ENCODE measurements at places on chromosomes 4 and X.
A peak's percentile ranks its signal among the peaks of the same experiment; 100 is the strongest.

DNA sequence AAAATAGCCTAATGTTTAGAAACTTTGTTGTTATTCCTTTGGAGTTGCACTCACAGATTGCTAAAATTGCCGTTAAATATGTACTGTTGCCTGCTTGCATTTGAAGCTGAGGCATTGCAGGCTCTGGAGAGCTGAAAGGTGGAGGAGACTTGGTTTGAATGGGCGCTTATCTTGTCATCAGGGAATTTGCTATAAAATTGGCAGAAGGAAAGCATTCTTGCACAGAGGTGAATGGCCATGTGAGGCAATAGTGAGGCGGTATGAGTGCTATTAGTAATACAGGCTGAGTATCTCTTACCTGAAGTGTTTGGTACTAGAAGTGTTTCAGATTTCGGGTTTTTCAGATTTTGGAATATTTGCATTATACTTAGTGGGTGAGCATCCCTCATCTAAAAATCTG is 41.3 kb downstream of the TRAPPC11 start:
- DNase-seq, result no peak

- DNase-seq, result no peak
These were observed 2.9 kb upstream of the FTSJ1 start for GRCh38 chrX:48472851-48473703.

- DNase-seq, result no peak
These were observed 144.5 kb downstream of the APBB2 start for GRCh38 chr4:41069838-41070237.

- peak; percentile 8 for DNase-seq
These were observed 89.8 kb downstream of the EIF4E start for GRCh38 chr4:98838977-98839618.

GRCh38 chr4:81052119-81053068 is 21.9 kb downstream of the BMP3 start:
- DNase-seq, result peak; percentile 64

DNA sequence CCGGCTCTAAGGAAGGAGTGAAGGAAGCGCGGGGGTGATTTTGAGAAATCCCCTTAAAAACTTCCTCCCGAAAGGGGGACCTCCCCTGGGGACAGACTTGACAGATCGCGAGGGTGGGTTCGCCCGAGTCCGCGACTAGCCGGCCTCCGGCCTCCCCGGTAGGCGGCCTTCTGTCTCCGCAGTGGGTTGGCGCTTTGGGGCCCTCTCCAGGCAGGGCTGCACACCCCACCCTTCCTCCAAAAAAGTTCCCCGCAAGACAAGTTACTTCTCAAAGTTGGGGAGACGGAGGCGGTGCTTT is 24.8 kb downstream of the HOPX start:
- DNase-seq, result no peak

GRCh38 chrX:76931518-76931917 is 504.0 kb downstream of the MAGEE1 start:
- no peak for DNase-seq

DNA sequence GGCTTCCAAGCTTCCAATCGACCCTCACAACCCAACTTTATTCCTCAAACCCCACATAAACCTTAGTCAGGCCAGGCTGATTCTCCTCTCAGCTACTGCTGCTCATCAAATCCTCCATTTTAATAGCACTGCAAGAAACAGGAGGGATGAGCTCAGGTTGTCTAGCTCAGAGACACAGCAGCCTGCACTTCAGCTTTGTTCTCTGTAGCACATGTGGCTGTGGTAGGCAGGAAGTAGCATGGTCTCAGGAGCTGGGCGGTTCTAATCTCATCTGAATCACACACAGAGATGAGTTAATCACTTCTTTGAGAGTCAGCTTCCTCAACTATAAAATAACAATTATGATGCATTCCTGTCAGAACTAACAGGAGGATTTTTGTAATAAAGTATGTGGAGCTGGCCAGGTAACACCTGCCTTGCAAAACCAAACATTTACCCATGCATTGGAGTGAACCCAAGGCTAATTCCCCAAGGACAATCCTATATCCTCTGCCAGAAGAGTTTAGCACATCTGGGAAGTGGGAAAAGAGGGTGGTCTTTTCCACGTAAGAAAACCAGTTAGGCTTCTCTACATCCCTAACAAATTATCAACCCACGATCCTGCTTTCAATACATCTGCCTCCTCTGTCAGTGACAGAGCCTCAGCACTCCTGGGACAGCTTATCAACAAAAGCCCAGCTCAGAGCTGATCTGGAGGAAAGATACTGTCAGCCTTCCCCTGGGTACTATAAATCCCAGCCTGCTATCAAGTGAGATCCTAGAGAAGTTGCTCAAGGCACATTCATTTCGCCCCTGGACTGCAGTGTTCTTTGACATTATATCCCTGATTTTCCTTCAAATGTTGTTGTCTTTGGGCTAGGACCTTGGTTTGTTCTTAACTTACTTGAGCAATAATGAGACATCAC is 32.8 kb downstream of the ELOVL6 start:
- peak; percentile 66 for DNase-seq

DNA sequence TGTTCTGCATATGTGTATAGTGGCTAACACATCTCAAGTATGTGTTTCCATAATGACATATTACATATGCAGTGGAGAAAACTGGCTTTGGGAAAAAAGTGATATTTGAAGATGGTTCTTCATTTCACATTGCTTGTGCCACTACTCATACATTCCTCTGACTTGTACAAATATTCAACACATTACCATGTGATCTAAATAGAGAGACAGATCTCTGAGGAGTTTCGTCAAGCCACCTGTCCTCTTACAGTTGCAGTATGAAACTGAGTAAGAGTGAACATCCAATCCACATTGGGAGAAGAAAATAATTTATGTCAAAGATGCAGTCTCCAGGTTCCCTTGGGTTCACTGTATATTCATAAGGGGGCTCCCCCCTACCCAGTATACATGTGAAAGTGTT is 123.9 kb downstream of the KDR start:
- DNase-seq, result no peak

- DNase-seq, result no peak
These were observed 22.3 kb upstream of the THOC2 start for GRCh38 chrX:123755107-123755506.

GRCh38 chrX:133448512-133449076 is 33.3 kb upstream of the GPC4 start:
- no peak for DNase-seq

- DNase-seq, result no peak
These were observed 14.5 kb downstream of the ARHGAP24 start for GRCh38 chr4:85489273-85489981.

- peak; percentile 10 for DNase-seq
These were observed 427 bp downstream of the LAMTOR3 start for GRCh38 chr4:99893839-99894160.

DNA sequence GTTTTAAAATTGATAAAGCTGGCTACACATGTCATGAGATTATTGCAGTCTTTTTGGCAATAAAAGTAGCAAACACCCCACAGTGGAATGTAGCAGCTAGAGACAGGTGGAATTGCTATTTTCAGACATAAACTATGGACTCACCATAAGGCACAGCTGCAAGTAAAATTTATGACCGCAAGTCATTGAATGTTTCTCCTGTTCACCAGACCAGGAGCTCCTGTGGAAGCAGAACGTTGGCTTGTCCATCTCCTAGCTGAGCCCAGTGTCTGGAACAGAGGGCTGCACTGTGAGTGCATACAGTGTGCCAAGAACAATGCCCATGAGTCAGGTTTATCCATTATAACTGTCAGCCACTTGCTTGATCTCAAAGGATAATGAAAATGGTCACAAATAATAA is 538.2 kb downstream of the INPP4B start:
- no peak for DNase-seq

- DNase-seq, result no peak
These were observed 67.0 kb upstream of the MSX1 start for GRCh38 chr4:4792466-4792865.

DNA sequence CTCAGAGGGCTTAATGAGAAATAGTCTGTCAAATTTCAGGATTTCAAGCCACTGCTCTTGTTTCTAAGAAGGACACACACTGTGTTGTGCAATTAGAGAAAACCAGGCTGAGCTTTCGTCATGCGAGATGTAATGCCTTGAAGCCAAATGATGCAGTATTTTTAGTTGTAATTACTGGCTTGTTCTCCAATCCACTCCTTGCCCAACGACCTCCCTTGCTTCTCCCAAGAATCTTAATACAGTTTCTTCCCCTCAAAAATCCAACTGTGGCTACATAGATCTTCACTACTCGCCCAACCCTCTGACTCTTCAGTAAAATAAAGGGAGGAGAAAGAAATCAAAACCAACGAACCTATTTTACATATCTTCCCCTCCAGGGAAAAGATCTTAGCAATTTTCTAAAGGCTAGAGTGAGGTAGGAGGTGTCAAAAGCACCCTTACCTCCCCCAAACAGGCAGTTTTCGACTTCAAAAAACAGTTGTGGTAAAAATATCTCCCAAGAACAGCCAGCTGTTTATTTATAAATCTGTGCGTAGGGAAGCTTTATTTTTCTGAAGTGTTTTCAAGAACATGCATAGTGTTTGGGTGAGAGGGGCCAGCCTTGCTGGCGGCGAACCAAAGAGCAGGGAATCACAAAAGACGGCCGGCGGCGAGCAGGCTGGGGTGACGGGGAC is 68.7 kb downstream of the MGST2 start:
- DNase-seq, result no peak

DNA sequence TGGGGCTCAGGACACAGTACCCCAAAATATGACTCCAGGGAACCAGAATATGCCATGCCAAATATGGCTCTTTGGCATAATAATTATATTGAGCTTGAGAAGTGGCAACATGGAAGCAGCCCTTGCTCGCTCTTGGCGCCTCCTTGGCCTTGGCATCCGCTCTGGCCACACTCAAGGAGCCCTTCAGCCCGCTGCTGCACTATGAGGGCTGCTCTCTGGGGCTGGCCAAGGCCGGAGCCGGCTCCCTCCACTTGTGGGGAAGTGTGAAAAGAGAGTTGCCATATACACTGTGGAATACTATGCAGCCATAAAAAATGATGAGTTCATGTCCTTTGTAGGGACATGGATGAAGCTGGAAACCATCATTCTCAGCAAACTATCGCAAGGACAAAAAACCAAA is 18.4 kb upstream of the HERC6 start:
- DNase-seq, result no peak

DNA sequence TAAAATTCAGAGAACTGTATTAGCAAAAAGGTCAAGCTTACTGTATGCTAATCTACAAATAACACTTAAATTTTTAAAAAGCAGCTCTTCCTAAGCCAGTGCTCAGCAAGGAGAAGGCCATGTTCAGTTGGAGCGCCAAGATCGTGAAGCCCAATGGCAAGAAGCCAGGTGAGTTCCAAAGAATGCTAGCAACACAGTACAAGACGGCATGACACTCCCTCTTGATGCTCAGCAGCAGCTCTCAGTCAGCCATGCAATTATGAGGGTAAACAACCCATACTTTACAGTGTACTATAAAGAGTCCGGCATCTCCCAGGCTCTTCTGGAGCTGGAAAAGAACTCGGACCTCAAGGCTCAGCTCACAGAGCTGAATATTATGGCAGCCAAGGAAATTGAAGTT is 34.9 kb downstream of the STX18 start:
- DNase-seq, result no peak

DNA sequence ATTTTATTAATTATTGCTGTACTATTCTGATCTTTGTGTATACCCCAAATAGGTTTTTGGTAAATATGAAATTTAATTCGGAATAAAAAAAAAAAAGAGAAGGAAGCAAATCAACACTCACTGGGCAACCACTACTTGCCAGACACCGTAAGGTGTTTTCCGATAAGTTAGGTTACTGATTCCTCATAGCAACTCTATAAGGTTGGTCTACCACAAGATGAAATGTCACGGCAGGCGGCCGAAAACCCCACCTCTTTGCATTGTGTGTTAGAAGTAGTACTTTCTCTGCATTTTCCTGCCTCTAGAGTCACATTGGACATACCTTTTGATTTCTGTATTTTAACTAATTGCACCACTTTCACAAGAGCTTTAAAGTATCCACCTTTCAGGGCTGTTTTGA is 44.5 kb upstream of the RASGEF1B start:
- DNase-seq, result no peak

DNA sequence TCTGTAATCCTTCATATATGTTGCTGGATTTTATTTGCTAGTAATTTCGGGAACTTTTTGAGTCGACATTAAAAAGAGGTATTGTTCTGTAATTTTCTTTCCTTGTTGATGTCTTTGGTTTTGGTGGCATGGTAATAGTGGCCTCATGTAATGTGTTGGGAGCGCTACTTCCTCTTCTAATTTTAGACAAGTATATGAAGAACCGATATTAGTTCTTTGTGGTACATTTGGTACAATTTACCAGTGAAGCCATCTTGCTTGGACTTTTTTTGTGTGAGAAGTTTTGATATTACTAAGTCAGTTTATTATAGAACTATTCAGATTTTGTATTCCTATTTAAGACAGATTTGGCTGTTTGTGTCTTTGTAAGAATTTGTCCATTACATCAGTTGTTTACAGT is 669.2 kb upstream of the AADAT start:
- no peak for DNase-seq

DNA sequence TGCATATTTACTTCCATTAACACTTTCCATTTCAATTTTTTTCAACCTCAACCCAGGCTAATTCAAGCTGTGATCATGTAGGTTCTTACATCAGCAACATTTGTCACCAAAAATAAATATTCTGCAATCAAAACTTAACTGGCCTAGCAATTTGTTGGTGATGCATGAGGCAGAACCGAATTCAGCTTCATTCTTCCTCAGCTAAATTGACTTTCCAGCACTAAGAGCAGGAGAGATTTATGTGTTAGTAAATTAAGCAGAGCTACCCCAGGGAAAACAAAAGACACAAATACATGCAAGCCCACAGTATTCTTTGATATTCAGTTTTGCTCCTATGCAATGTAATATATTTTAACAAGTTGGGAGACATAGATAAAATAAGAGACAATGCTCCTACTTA is 208.7 kb upstream of the NDST3 start:
- DNase-seq, result no peak

GRCh38 chrX:49912086-49912485 is 10.3 kb upstream of the CLCN5 start:
- no peak for DNase-seq

DNA sequence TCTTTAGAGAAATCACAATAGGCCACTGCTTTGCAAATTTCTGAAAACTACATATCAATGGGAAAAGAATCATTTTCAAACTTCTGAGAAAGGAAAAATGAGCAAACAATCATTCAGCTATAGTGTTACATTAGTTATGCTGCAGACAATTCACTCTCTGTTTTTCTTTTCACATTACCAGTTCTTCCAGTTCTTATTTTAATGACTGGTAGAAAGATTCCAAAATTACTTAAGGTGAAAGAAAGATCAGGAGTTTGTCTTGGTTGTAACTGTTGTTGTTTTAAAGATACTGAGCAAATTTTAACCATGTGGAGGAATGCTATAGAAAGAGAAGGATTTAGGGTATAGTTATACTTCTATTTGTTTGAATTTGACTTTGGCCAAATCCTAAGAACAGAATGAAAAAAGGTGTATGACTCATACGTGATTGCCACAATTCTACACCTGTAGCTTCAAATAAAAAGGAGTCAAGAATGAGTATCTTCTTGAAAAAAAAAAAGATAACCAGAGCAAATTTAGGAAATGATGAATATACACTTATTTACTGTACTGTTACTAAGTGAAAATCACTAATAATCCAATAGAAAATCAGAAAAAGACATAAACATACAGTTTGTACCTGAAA is 21.0 kb upstream of the RASGEF1B start:
- no peak for DNase-seq

GRCh38 chrX:109782994-109783700 is 50.1 kb upstream of the ACSL4 start:
- no peak for DNase-seq

GRCh38 chrX:19344661-19345060 is 934 bp downstream of the PDHA1 start:
- DNase-seq, result no peak
